Upper lobe of right lung (tissue), 1 donor: ENCODE measurements at places on chromosomes 4 and X.
A peak's percentile ranks its signal among the peaks of the same experiment; 100 is the strongest.

- DNase-seq: no peak
Observed at GRCh38 chr4:18077808-18078207, 56.3 kb upstream of the LCORL start.

DNA sequence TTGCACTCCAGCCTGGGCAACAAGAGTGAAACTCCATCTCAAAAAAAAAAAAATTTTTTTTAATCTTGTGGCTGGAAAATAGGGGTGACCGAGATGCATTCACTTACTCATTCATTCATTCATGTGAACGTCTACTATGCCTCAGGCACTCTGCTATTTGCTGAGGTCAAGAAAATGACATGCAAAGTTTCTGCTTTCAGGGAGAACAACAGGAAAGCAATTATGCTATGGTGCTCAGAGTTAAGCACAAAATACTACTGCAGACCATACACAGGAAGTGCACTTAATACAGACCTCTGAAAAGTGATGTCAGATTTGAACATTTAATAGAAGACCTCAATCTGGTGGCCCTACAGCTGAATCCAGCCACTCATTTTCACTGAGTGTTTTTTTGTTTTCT, 59.6 kb upstream of the DUSP21 start:
- no peak for DNase-seq

- no peak for DNase-seq
Observed at GRCh38 chr4:77734928-77735327, 84.2 kb downstream of the CNOT6L start.

DNA sequence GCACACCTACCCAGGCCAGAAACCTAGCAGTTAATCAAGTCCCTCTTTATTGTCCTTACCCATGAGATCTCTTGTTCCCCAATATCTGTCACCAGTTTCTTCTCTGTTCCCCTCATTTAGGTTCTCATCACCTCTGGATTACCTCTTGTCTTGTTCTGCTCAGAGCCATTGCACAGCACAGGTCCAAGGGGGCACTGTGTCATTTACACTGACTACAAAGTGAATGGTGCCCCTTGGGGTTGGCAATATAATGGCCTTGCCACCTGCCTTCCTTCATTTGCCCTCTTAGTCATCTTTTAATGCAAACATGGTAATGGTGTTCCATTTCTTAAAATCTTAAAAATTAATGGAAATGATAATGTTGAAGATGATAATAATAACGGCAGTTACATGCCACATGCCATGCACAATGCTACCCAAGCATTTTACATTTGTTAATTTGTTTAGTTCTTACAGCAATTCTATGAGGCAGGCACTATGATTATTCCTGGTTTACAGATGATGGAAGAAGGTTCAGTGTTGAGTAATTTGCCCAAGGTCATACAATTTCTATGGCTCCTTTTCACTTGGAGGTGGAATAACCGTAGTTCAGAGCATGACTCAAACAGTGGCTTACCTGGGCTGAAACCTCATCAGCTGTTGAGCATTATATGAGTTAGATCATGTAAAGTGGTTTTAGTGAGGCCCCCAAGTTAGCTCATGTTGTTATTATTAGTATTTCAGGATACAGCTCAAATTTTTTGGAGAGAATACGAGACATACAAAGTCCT, 117.9 kb downstream of the RASL11B start:
- no peak for DNase-seq

DNA sequence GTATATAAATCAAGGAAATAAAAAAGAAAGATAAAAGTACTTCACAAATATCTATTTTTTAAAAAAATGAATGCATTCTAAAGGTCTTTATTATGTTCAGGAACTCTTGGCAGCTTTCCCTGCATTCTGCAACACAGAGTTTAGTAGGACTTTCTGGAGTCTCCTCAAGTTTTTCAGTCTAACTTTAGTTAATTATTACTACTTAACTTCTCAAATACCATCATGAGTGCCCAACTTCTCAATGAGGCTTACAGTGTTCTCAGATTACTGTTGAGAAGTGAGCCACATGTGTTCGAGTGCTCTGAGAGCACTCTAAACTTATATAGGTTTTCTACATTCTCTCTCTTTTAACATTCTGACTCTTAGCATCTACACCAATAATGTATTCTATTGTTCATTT, 1852.9 kb upstream of the PCDH10 start:
- DNase-seq: no peak

DNA sequence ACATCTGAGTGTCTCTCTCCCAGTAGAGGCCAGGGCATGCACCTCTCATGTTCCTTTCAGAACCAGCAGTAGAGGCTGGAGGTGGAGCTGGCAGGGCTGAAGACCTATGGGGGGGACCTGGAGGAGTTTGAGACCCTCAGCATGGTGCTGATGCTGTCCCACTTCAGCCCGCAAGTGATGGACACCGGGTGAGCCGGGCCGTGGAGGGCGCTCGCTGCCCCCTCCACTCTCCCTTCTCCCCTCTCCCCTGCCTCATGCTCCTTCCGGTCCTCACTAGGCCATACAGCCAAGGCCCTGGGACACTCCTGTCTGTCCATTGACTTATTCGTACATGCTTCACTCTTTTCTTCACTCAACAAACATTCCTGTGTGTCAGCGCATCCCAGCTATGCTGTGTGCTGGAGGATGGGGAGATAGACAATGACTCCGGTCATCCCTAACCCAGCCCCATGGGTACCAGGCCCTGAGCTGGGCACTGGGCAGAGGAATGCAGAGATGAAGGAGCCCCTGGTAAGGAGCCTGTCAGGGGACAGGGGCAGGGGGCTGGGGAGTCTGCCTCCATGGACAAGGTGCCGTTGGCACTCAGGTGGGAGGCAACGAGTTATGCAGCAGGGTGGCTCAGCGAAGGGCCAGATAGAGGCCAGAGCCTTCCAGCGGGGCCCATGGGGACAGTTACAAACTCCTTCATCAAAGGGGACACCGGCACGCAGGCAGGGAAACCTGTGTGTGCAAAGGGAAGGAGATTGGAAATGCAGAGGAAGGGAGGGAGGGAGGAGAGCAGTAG, 28.4 kb upstream of the WFS1 start:
- DNase-seq: peak; percentile 42

DNA sequence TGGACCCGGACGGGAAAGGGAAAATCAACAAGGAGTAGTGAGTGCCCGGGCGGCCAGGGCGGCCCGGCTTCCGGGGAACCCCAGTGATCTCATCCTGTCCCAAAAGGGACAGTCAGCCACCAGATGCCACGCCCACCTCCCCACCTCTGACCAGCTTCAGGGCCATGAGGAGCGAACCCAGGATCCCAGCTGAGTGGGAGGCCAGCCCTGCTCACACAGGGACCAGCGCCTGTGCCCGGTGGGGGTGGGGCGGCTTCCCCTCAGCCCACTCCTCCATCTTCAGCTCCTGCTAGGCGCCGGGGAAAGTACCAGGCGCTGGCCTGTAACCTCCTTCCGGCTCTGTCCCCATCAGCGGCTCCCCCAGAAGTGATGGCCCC, 6.2 kb downstream of the MYL5 start:
- DNase-seq: peak; percentile 74

GRCh38 chrX:71910643-71910985, at the start of gene NHSL2:
TSS of gene NHSL2 (plus strand) at chrX:71910845.
- DNase-seq: no peak

DNA sequence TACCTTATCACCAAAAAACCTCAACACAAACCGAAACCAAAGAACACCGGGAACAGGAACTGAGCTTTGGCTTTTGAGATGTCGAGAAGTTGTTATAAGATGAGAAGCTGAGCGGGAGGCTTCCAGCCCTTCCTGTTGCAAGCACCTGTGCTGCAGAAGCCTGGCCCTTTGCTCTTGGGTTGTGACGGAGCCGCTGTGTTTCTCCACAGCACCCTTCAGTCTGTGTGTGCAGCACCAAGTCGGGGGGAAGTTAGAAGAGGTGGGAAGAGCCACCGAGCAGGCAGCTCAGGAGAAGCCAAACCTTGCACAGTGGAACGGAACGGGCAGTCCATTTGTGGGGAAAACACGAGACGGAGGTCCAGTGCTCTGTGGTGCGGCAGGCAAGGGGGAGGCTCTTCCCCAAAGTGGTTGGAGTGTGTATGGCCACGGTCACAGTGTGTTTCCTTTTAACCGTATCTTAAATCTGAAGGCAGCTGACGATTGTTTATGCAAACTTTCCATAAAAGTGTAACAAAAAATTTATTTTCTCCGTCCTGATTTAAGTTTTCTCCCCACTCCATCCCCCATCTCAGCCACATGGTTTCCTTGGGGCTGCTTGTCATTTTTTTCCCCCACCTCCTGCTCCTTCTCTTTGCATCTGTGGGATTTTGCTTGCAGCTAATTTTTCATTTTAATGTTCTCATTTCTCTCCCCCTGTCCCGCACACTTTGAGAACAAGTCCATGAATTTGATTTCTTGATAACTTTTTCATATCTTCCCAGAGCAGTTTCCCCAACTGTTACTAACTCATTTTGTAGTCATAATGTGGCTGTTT, 123.7 kb downstream of the STOX2 start:
- peak; percentile 67 for DNase-seq

- DNase-seq: no peak
Observed at GRCh38 chr4:66694739-66695138, 850.6 kb downstream of the CENPC start.

GRCh38 chr4:141486375-141486997, 149.9 kb upstream of the IL15 start:
- no peak for DNase-seq

DNA sequence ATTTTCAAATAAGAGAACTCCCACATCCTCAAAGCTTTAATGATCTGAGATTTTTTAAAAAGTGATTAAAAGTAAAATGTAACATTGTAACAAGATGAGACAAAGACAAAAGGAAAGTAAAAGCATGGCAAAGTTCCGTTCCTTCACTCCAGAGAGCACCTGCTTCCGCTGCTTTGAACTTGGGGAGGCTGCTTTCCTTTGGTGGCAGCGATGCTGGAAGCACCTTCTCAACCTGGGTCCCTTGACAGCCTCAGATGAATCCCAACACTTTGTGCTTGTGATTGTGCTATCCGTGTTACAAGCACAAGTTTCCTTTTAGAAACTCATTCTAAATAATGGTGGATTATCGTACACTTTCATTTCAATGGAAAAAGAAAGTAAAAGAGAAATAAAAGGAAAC, 59.7 kb downstream of the HADH start:
- no peak for DNase-seq

DNA sequence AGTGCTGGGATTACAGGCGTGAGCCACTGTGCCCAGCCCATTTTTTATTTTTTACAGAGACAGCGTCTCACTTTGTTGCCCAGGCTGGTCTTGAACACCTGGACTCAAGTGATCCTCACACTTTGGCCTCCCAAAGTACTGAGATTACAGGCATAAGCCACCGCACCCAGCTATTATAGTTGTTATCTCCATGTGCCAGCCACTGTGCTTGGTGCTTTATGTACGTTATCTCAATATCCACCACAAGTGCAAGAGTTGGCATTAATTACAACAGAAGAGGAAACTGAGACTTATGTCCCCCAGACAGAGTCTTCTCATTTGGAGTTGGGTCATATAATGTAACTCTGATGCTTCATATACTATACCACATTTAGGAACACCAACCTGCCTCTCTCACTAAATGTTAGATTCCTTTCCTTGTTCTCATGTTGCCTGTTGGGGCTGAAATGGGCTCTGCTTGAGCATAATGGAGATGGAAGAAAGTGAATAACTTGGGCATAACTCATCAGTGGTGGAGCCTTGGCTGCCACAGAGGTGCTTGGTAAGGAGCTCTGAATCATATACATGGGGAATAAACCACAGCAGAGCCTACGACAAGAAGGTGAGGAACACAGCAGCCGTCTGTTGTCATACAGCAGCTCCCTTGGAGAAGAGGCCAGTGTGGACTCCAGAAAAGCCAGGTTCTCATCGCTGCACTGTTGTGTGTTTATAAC, 84.3 kb downstream of the SPRY1 start:
- no peak for DNase-seq

- no peak for DNase-seq
Observed at GRCh38 chr4:7044137-7044930, 1.2 kb downstream of the TADA2B start.

DNA sequence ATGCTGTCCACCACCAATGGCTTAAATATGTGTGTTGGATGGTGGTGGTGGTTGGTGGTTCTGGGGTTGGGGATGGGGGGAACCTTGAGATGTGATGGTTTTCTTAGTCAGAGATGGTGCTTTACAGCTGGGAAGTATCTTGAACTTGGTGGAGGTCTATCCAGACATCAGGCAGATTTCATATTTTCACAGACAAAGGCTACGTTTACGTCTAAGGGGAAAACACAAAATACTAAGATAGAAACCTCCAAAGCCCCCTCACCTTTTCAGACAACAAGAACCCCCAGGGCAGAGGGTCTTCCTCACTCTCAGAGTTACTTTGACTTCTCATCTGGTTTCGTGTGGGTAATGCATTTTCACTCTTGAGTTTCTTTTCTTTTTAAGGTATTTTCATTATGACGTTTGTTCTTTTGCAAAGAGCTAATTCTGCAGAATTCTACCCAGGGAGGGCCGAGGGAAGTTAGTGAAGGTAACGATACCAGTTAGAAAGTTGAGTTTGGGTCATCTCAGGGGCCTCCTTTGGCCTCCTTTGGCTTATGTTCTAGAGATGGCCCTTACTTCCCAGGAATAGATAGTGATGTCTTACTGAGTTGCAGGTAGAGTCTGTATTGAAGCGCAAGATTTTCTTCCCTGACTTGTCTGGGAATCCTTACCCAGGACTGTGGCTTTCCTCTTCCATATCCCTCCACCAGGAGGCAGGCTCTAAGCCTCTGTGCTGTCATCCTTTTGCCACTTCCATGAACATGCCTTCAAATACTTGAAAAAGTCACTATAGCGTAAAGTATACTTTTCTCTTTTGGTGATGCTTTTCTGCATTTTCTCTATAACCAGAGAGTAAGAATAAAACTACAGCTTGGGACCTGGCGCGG, 31.9 kb downstream of the RHOH start:
- no peak for DNase-seq

GRCh38 chr4:153652051-153652784, 31.9 kb upstream of the TLR2 start:
- no peak for DNase-seq

DNA sequence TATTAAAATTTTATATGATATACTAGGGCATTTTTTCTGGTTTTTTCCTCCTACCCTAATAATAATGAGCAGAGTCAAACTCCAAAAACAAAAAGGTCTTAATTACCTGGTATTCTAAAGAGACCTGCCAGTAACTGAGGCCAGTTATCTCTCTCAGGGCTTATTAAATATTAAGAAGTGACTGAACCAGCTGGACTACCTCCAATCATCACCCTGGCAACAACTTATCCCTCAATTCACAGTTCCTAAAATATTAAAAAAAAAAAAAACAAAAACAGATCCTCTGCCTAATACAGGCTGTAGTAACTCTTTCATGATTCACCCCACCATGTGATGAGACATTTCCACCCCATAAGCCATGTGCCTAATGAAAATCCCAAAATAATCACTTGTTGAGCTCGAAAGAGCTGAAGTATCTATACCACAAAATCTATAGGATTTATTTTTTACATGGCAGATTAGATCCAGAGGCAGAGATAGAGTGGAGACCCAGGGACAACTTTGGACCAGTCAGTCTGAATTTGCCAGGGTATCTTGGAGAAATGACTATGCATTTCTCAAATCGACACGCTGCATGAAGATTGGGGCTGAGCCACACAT, 698.0 kb downstream of the FAT4 start:
- DNase-seq: no peak

GRCh38 chr4:25769251-25769650, 93.5 kb downstream of the SEL1L3 start:
- DNase-seq: no peak

GRCh38 chrX:66046612-66047235, 6.8 kb upstream of the VSIG4 start:
- no peak for DNase-seq

- no peak for DNase-seq
Observed at GRCh38 chrX:144896323-144896722, 351.0 kb upstream of the SPANXN1 start.
